Umbilical cord (tissue), 2 donors: ENCODE measurements at places on chromosomes 12 and 14. TPM values are rescaled to one million over a fixed set of nuclear protein-coding genes. Genes with fewer than 3 reads are reported as not detected.

DNA sequence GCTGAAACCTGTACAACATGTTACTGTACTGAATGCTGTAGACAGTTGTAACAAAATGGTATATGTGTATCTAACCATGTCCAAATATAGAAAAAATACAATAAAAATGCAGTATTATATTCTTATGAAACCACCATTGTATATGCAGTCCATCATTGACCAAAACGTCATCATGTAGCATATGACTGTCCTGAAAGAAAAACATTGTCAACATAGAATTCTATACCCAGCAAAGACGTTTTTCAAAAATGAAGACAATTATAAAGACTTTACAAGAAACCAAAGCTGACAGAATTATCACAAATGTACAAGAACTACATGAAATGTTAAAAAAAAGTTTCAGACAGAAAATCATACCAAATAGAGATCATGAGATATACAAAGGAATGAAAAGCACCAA, 8.1 kb upstream of the GPATCH2L start:
- DNase-seq, result no peak

EGLN3 gene
- 121 TPM for total RNA-seq

DNA sequence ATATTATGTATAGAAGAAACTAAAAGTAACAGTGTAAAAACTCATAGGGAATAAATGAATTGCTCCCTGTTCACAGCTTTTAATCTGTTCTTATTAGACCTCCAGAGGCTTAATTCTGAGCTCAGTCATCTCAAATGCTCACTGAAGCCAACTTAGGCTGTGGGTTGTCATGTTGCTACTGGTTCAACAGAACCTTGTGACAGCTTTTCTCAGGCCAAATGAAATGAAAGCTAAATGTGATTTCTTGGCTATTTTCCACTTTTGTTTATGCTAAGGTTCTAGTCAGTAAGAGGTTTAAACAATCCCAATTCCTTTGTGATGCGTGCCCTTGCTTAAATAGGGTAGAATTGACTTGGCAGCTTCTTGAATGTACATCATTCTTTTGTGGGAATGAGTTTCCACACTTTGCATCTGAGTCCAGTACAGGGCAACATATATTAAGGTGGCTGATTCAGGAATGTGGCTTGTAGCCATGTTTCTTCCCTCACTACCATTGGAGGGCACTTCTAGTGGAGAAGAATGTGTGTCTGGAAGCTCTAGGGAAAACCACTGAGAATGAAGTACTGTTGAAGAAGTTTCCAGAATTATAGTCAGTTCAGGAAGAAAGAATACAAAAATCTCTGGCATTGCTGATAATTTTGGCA, 156.4 kb downstream of the NEDD1 start:
- no peak for DNase-seq

PDZRN4 gene
- 22.4 TPM for total RNA-seq

- no peak for DNase-seq
Measured at GRCh38 chr12:55703288-55703687, 4.4 kb downstream of the ITGA7 start.

SIX4 gene
- 2.6 TPM for total RNA-seq

DNA sequence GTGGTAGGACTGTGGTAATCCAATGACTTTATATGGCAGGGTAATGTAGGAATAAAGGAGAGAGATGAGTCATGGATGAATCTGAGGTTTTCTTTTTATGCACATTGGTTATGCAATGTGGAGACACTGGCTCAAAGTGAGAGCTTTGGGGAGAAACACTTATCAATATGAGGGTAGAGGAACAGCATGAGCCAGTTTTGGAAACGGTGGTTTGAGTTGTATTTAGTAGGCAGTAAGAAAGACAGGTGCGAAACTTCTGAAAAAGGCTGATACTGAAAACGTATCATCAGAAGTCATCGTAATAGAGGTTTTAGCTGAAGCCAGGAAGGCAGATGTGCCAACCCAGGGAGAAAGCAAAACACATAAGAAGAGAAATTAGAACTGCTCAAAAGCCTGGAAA, 854.8 kb upstream of the SEL1L start:
- DNase-seq, result no peak

RERG gene
- total RNA-seq, result 33.7 TPM

GRCh38 chr14:67077921-67078320, 111.3 kb upstream of the GARIN2 start:
- DNase-seq, result peak; percentile 12

DNA sequence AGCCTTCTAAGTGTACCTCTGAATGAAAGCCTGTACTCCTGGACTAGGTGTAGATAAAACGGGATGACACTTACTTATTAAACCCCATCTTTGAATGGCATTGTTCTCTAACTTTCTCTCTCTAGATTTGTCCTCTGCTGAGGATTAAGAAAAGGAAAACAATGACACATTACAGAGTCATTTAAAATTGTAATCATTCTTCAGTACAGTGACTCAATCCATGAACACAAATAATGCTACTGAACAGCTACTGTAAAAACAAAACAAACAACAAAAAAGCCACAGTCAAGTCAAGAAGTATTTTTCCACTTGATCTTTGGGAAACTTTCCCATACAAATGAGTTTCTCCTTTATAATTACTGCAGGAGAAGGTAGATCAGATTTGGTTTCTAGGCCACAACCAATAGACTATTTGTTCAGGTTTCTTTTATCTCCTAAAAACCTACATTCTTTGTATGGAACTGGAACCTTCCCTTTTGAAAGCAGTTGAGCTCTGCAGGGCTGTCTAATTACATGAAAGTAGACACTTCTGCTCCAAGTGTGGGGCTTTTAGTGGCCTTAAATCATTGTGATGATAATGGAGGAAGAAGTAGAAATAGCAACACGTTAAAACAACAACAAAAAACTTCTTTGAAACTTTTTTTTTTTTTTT, 219.1 kb downstream of the ESR2 start:
- DNase-seq, result no peak

- no peak for DNase-seq
Measured at GRCh38 chr14:79587875-79588274, 623.4 kb downstream of the DIO2 start.

DNA sequence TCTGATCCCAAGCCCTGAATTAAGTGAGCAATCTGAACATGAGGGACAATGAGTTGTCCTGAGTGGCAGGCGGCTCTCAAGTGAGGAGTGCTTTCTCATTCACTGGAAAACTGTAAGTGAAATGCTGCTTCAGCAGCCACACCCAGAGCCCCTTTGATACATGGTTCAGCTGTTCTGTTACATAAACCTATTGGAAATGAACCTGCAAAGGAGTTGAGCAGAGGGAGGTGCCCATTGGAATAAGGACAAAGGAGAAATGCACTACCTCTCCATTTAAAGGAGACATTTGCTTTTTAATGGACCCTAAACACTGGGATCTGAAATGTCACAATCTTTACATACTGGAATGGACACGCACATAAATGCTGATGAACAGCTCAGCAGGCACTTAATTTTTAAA, 169.9 kb downstream of the CACNA1C start:
- DNase-seq, result no peak

DNA sequence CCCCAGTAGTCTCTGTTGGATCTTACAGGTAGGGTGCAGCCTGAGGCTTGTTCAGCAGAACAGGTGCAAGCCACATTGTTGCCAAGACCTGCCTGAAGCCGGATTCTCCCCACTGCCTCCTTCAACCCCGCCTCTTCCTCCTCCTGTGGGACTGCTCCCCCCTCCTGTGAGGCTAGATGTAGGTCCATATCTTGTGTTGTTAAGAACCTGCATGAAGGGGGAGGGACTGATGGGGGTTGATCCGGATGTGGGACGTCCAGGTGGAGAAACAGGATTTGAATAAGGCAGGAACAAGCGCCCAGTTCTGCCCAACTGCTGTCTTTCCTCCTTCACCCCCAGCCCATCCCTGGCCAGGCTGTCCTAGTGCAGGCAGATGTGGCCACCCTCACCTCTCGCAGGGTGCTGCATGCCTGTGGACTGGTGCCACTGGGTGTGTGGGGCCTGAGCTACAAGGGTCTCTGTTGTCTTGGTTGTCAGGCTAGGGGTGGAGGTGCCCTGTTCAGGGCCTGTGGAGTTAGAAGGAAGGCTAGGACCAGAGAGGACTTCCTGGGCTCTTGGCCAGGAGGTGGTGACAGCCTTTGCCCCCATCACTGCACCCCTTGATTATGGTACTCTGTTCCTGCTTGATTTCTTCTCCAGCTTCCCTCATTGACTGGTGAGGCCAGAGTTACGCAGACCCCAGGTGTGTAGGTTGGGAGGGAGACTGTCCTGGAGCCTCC, 1.4 kb downstream of the NR4A1 start:
- no peak for DNase-seq
